ENCODE measurements at places on chromosomes 3 and 15.

- H3K27me3 ChIP-seq, result no peaks in the 10 kb centered on the region
- H3K36me3 ChIP-seq, result no peaks in the 10 kb centered on the region
- H3K4me3 ChIP-seq, result no peak overlapping the region
- H3K27ac ChIP-seq, result no peak overlapping the region
Measured at GRCh38 chr3:42728056-42728455, 25.5 kb upstream of the HHATL start.

DNA sequence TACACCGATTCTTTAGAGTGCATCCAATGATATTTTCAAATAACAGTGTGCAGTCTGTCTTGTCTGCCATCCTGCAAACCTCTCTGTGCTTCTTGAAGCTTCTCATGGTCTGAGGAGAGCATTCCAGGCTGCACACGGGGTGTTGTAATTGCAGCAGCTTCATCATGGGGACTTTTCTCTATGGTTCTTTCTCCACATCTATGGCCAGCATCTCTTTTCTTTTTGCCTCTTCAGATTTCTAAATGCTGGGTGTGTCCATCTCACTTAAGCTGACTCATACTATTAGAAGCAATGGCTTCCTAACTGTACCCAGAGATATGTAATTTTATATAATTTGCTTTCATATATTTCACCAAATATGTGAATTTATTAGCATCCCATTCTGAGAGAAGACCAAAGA is 63.8 kb upstream of the EPHB3 start:
- H3K27me3 ChIP-seq, result no peaks in the 10 kb centered on the region
- no peak for DNase-seq
- H3K4me3 ChIP-seq, result no peak overlapping the region

DNA sequence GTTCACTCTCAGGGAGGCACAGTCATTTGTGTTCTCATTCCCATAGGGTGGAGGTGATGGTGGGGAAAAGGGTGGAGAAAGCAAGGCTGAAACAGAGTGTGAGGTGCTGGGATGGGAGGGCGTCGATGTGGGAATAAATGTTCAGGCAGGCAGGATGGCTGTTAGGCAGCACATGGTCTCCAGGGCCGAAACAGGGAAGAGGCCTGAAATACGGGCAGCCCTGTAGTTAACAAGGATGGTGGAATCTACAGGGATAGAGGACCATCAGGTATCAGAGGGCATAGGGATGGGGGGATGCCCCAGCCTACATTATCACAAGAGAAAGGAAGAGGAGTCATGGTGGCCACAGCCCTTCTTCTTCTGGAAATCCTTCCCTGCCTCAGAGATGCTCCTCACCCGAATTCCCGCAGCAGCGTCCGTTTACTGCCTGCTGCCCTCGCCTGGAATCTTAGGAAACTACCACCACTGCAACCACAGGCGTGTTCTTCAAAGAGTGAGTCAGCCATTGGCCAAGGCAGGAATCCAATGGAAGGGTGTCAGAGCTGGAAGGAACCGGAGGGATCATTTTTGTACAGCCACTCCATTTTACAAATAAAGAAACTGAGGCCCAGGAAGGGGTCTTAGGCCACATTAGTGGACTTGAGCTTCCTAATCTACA is 49.7 kb upstream of the POMGNT2 start:
- no peaks in the 10 kb centered on the region for H3K27me3 ChIP-seq
- H3K36me3 ChIP-seq, result no peaks in the 10 kb centered on the region
- peak; percentile 74 for DNase-seq
- H3K4me3 ChIP-seq, result no peak overlapping the region
- no peak overlapping the region for H3K27ac ChIP-seq
- H3K4me1 ChIP-seq, result no peaks in the 10 kb centered on the region

- H3K4me1 ChIP-seq, result peaks cover 58% of the 10 kb centered on the region
- no peak for DNase-seq
- no peak overlapping the region for H3K4me3 ChIP-seq
- H3K27ac ChIP-seq, result no peak overlapping the region
- no peaks in the 10 kb centered on the region for H3K36me3 ChIP-seq
Measured at GRCh38 chr3:53250453-53250852, 5.4 kb downstream of the TKT start.

- no peaks in the 10 kb centered on the region for H3K27me3 ChIP-seq
- H3K4me3 ChIP-seq, result no peak overlapping the region
- DNase-seq, result no peak
- H3K36me3 ChIP-seq, result no peaks in the 10 kb centered on the region
- no peak overlapping the region for H3K27ac ChIP-seq
Measured at GRCh38 chr3:181757694-181758306, 46.1 kb downstream of the SOX2 start.

DNA sequence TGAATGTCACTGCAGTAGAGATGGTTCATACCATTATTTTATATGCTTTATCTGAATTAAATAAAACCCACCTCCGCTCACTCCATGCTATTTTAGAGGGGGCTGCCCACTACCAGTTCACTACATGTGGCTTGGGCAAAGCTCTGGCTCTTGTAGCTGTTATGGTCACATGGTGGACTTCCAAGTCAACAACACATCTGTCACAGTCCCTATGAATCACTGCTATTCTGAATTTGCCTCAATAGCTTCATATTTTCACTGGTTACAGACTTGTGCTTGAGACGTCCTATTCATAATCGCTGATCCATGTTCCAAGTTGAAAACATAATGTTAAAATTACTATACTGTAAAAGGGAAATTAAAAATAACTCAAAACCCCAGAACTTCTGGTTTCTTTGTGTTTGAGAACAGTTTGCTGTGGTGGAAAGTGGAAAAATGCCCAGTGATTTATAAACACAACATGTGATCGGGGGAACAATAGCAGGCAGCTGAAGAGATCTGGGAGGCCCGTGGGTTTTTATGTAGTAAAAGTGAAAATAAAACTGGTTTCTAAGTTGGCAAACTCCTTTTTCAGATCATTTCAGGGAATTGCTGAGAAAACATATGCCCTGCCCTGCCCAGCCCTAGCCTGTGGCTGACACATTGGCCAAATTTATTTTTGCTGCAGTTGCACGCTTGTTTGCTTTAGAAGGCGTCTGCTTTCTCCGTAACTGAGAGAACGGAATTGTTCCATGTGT is 128.8 kb upstream of the PRR23C start:
- no peaks in the 10 kb centered on the region for H3K36me3 ChIP-seq
- no peaks in the 10 kb centered on the region for H3K27me3 ChIP-seq
- H3K4me1 ChIP-seq, result no peaks in the 10 kb centered on the region
- DNase-seq, result no peak
- H3K4me3 ChIP-seq, result peak overlapping the region; percentile 4

GRCh38 chr3:106842151-106842550 is 535.1 kb upstream of the CCDC54 start:
- no peak overlapping the region for H3K27ac ChIP-seq
- H3K4me3 ChIP-seq, result no peak overlapping the region
- no peaks in the 10 kb centered on the region for H3K36me3 ChIP-seq
- H3K27me3 ChIP-seq, result no peaks in the 10 kb centered on the region
- DNase-seq, result no peak

DNA sequence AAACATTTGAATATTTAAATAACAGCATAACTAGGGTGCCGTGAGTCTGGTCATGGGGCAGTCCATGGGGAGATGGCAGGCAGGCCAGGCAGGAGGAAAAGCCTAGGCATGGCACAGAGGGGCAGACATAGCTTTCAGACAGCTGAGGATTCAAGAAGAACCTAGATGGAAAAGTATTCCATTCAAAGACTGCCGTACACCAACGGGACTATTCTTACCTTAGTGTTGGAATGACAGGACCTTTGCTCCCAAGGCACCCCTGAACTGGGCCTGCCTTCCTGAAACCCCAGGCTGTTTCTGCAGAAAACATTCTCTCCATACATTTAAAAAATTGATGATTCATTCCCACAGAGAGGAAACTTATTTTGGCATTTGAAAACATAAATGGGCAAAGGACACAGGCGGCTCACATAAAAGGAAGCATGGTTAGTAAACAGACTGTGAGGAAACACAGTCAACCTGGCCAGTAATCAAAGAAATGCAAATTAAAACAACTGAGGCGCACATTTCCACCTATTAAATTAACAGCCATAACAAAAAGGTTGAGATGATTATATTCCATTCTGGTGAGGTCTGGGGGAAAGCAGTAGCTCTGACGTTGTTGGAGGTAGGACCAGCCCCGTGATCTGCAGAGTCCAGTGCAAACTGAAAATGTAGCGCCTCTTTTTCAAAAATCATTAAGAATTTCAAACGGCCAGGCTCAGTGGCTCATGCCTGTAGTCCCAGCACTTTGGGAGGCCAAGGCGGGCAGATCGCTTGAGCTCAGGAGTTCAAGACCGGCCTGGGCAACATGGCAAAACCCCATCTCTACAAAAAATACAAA is 71.3 kb upstream of the SMAD3 start:
- no peak for DNase-seq
- no peak overlapping the region for H3K27ac ChIP-seq
- H3K4me1 ChIP-seq, result no peaks in the 10 kb centered on the region
- H3K4me3 ChIP-seq, result no peak overlapping the region
- no peaks in the 10 kb centered on the region for H3K36me3 ChIP-seq

DNA sequence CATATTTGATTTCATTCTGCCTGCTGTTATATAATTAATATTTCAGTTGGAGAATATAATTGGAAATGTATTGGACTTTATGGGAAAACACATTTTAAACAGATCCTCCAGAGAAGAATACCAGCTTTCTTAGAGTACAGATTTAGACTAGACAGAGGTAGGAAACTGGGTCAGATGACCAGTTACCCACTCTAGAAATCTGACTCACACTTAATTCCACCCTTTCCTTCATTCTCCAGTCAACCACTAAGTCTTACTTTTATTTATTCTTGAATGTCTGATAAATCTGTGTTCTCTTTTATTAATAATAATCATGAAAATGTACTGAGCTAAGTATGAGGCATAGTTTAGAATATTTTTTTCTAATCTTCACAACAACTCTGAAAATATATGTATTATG is 110.7 kb downstream of the LRRC49 start:
- H3K36me3 ChIP-seq, result no peaks in the 10 kb centered on the region
- H3K27me3 ChIP-seq, result no peaks in the 10 kb centered on the region
- DNase-seq, result no peak
- no peaks in the 10 kb centered on the region for H3K4me1 ChIP-seq

DNA sequence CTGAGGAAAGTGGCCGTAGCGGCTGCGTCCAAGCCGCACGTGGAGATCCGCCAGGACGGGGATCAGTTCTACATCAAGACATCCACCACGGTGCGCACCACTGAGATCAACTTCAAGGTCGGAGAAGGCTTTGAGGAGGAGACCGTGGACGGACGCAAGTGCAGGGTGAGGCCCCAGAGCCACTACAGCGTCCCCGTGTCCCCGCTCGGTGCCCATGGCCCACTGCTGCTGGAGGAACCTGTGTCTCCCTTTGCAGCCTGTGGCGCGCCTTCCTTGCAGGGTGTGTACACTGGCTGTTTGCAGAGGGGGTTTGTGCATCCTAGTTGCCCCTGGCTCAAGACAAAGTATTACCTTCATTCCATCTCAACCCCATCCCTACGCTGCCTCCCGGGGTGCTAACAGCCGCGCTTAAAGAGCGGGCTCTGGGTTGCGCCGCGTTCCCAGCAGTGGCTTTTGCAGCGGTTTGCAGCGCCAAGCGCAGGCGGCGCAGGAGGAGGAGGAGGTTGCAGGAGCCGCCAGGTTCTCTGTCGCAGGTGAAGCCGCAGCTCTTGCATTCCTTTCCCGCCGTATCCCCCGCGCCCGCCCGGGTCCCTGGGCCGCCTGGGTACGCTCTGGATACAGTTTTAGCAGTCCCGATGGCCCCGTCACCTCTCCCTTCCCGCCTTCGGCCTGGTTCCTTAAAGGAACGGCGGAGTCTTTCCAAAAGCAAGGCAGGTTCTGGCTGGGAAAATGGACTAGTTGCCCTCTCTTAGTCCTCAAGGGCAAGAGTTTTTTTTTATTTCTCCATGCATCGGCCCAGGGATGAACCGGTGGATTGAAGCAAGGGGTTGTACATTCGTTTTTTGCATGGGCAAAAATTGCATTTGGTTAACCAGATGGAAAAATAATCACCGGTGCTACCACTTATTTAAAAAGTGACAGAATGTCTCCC is 1.2 kb downstream of the CRABP1 start:
- no peaks in the 10 kb centered on the region for H3K36me3 ChIP-seq
- DNase-seq, result no peak
- H3K4me3 ChIP-seq, result no peak overlapping the region
- peaks cover 16% of the 10 kb centered on the region for H3K4me1 ChIP-seq
- peaks cover 3% of the 10 kb centered on the region for H3K27me3 ChIP-seq

- H3K27ac ChIP-seq, result no peak overlapping the region
- DNase-seq, result no peak
- H3K4me1 ChIP-seq, result no peaks in the 10 kb centered on the region
- no peaks in the 10 kb centered on the region for H3K36me3 ChIP-seq
- H3K4me3 ChIP-seq, result no peak overlapping the region
- no peaks in the 10 kb centered on the region for H3K27me3 ChIP-seq
Measured at GRCh38 chr3:461006-461405, 264.4 kb downstream of the CHL1 start.

- no peak overlapping the region for H3K27ac ChIP-seq
- H3K4me1 ChIP-seq, result no peaks in the 10 kb centered on the region
- no peak for DNase-seq
- no peaks in the 10 kb centered on the region for H3K36me3 ChIP-seq
- H3K4me3 ChIP-seq, result no peak overlapping the region
Measured at GRCh38 chr3:140250010-140250855, 315.2 kb downstream of the CLSTN2 start.

DNA sequence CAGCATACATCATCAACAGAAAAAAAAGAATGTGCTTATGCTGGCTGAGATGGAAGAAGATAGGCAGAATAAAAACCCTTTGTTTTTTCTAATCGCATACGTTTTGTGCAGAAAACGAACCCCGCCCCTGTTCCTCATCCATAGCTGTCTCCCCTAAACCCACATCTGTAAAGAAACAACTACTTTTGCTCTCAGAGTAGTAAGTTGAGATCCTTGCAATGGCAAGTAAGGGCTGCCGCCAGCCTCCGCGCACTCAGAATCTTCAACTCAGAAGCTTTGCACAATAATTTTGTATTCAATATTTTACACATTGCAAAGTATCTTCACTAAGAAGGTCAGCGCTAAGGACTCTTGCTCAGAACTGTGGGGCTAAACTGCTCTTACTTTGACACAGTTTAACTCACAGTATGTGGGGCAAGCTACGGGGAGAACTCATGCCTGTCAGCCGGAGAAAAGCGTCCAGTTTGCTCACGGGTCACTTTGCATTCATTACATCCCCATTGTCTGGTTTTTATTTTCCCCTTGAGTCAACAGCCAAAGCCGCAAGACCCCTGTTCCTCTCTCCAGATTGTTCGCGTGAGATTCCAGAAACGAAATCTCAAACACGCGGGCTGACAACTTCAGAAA is 1.0 kb downstream of the LYSMD4 start:
- H3K4me3 ChIP-seq, result peak overlapping the region; percentile 64
- H3K27ac ChIP-seq, result peak overlapping the region; percentile 84

DNA sequence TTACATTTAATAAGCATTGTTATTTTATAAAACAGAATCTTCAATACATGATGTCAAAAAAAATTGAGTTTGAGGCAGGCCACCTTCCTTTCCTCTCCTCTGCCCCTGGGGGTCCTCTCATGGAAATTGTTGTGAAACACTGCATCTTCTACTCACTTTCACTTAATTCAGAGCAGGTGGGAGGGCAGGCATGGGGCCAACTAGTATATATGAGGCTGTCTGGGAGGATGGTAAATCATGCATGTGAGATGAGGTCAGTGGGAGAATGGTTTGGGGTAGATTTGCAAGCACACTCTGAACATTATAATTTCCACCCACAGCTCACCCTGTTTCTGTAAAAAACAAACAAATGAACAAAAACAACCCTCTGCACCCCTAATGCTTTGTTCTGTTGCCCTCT is 10.4 kb upstream of the CCDC14 start:
- H3K27ac ChIP-seq, result no peak overlapping the region
- no peak overlapping the region for H3K4me3 ChIP-seq
- no peak for DNase-seq
- no peaks in the 10 kb centered on the region for H3K27me3 ChIP-seq
- no peaks in the 10 kb centered on the region for H3K36me3 ChIP-seq
- H3K4me1 ChIP-seq, result no peaks in the 10 kb centered on the region
